ENCODE measurements at places on chromosomes 11 and 22. TPM values are rescaled to one million over a fixed set of nuclear protein-coding genes. Genes with fewer than 3 reads are reported as not detected.

Gene MYO7A
- total RNA-seq: 6.0 TPM

Gene ALG8
- 55.7 TPM for total RNA-seq

Gene F2
- total RNA-seq: 0.39 TPM

Gene HSPB2
- 3.0 TPM for total RNA-seq

Gene CDC45
- total RNA-seq: 4.0 TPM

Gene BLID
- 6.2 TPM for total RNA-seq

Gene HBD
- total RNA-seq: 1.2 TPM

Gene PRDM10
- total RNA-seq: 6.9 TPM

Gene TPBGL
- 0.11 TPM for total RNA-seq

Gene BIK
- 0.50 TPM for total RNA-seq

Gene ALDH3B1
- 2.9 TPM for total RNA-seq

Gene TSSK2
- not detected for total RNA-seq

Gene FOSL1
- total RNA-seq: not detected

Gene RPL3
- total RNA-seq: 1,581 TPM

Gene OR51B2
- total RNA-seq: 0.22 TPM

Gene LBHD1
- 2.9 TPM for total RNA-seq

Gene CRYBA4
- not detected for total RNA-seq

Gene DMC1
- total RNA-seq: 3.9 TPM

Gene STX3
- total RNA-seq: 10.1 TPM

Gene MS4A4E
- 0.50 TPM for total RNA-seq

Gene MUC5B
- total RNA-seq: not detected

Gene AMOTL1
- total RNA-seq: 60.6 TPM

Gene STK33
- total RNA-seq: 31.1 TPM

Gene PLXNB2
- total RNA-seq: 41.1 TPM

Gene RAB36
- 12.2 TPM for total RNA-seq

Gene OR52I2
- not detected for total RNA-seq

Gene KCTD14
- total RNA-seq: 6.4 TPM

Gene USP2
- 3.0 TPM for total RNA-seq

Gene TYMP
- total RNA-seq: 12.8 TPM

Gene GPR83
- 5.3 TPM for total RNA-seq

Gene TMEM25
- total RNA-seq: 20.9 TPM

Gene GLYATL1
- 1.4 TPM for total RNA-seq

Gene SERPIND1
- total RNA-seq: 52.2 TPM

Gene DNHD1
- 6.6 TPM for total RNA-seq

Gene GRIA4
- 49.0 TPM for total RNA-seq

Gene LRRC56
- total RNA-seq: 1.8 TPM

Gene KCNK7
- 0.20 TPM for total RNA-seq

Gene LRP4
- 28.5 TPM for total RNA-seq

Gene PIH1D2
- 12.9 TPM for total RNA-seq

Gene SLC22A9
- not detected for total RNA-seq

Gene SOX6
- total RNA-seq: 51.6 TPM

Gene ST14
- total RNA-seq: 0.89 TPM

All from spinal cord (tissue), 10 donors.